ENCODE measurements at places on chromosomes 1 and 21.

DNA sequence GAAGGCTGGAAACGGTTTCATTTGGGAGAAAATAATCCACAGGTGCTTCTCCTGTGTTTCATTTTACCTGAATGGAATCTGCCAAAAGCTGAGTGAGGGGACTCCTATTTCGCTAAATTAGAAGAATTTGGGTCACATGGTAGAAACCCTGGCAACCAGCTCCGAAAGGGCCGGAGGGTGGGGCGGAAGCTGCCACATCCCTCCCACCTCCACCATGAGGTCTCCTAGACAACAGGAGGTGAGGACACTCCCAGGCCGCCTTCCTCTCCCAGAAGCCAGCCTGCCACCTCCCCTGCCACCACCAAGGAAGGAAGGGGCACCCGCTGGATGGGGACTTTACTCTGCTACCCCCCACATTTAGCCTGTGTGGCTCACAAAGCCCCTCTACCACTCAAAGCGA lies 199.9 kb upstream of the ZC3H12A start:
- DNase-seq, result no peak

DNA sequence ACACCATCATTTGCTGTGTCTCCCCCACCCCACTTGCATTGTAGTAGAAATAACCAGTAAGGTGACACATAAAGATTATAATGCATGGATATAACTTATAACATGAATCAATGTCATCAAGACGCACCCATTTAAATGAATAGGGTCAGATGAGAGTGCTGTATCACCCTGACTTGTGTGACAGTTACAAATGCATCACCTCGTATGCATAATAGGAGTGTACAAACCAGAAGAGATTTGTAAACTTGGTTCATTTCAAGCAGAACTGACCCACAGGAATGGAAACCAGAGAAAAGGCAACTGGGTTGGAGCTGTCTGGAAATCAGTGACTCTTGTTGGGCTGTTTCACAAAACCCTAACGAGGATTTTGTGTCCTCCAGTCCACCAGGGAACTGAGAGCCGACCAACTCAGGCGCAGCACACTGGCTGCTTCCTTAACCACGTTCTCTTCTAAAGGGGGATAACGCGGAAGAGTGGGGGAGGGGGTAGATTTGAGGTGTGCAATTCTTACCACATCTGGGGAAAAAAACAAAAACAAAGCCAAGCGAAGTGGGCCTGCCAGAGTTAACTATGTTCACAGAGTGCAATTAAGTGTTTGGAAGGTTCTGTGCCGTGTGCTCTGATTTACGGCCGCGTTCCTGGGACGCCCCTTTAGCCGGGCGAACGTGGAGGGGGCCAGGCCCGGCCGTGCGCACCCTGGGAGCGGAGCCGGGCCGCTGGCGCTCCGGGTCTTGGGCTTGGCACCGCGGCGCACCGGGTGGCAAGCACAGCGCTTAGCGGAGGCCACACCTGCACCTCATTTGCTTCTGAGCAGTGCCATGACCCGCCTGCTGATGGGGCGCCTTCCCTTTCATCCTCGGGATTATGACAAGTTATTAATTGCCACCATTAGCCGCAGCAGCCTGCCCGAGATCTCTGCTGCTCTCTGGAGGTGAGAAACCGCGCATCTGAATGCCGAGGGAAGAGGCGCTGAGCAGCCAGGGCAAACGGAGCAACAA lies 248.8 kb upstream of the FOXD3 start:
- DNase-seq, result no peak

- no peak for DNase-seq
These were observed 185.0 kb downstream of the TGFBR3 start for GRCh38 chr1:91700771-91701471.

GRCh38 chr1:15459771-15460707 lies 3.5 kb downstream of the CELA2A start:
- no peak for DNase-seq

DNA sequence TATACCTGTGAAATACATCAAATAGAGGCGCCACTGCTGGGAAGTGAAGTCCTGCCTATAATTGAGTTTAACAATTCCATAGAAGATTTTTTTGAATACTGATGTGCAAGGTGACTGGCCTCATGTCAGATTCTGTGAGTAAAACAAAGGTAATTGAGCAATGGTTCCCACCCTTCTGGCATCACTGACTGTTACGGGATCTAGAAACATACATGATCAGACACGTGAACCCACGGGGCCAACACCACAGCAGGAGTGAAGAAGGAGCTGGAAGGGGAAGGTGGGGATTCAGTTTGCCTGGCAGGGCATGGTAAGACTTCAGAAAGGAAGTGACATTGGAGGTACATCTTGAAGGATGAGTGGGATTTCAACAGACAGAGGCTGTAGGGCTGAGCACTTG lies 270.2 kb downstream of the DISC1 start:
- no peak for DNase-seq

- DNase-seq, result no peak
These were observed 5.5 kb upstream of the KCNJ9 start for GRCh38 chr1:160075836-160076235.

GRCh38 chr1:17777818-17778217 lies 22.7 kb downstream of the ACTL8 start:
- DNase-seq, result no peak

DNA sequence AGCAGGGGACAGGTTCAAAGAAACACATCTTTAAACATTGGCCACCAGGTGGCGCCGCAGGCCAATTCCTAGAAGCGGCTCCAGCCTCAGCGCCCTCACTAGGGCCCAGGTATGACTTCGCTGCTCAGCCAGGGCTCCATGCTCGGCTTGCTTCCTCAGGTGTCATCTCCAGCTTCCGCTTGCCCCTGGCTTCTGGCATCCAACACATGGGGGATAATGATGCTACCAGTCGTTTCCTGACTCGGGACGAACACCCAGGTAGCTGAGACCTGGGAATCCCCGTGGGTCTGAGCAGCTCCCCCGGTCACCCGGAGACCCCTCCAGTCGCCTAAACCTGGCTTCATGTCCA lies 8.5 kb upstream of the MEX3A start:
- DNase-seq, result peak; percentile 82

GRCh38 chr1:50214717-50215116 lies 106.0 kb downstream of the ELAVL4 start:
- DNase-seq, result no peak

- no peak for DNase-seq
These were observed 26.3 kb downstream of the SLC37A1 start for GRCh38 chr21:42539931-42540343.

- no peak for DNase-seq
These were observed 21.6 kb upstream of the FHAD1 start for GRCh38 chr1:15225461-15225860.

- DNase-seq, result no peak
These were observed 3.0 kb downstream of the RWDD3 start for GRCh38 chr1:95236784-95237575.

DNA sequence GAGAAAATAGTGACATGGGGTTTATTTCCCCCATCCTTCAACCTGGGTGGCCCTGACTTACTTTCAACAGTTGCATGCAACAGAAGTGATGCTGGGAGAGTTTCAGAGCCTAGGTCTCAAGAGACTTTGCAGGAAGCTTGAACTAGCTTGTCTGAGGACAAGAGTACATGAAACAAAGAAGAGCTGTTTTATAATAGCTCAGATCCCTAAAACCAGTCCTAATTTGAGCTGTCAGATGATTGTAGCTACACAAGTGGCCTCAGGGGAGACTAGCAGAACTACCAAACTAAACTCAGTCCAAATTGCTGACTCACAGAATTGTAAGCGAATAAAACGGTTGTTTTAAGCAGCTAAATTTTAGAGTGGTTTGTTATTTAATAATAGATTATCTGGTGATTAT lies 17.1 kb downstream of the RC3H1 start:
- peak; percentile 69 for DNase-seq

DNA sequence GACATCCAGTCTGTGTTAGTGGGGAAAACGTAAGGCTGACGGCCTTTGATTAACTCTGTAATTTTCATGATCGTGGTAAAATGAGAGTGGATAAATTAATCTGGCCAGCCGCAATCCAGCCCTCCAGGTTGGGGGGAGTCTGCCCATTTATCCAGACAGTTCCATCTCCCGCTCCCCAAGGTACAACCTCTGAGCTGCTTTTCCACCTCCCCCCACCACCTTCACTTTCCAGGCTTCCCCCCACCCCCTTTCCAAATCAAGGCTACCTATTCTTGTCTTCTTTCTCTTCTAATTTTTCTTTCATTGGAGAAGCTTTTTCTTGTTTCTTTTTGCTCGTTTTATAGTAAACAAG lies 6.0 kb downstream of the MIER1 start:
- DNase-seq, result no peak

DNA sequence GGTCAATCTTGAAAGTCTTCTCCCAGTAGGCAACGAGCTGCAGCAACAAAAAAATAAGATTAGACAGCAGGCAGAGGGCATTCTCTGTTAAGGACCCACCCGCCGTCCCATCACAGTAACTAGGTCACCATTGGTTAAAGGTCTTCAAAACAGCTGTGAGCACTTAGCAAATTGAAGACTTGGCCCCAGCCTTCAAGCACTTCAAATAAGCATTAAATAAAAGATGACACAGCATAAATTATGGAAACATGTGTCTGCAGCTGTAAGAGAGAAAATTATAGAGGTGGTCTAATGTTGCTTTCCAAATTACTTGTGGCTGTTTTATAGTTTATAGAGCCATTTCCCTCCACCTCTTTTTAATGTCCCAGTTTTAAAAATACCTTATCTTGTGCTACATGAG lies 61.2 kb downstream of the VANGL1 start:
- DNase-seq, result no peak

- peak; percentile 69 for DNase-seq
These were observed 19.4 kb downstream of the PTPRF start for GRCh38 chr1:43549921-43550597.

- no peak for DNase-seq
These were observed 316.9 kb upstream of the ADGRL4 start for GRCh38 chr1:79323239-79324025.

GRCh38 chr1:206757524-206758266 lies 12.9 kb upstream of the IL19 start:
- no peak for DNase-seq

DNA sequence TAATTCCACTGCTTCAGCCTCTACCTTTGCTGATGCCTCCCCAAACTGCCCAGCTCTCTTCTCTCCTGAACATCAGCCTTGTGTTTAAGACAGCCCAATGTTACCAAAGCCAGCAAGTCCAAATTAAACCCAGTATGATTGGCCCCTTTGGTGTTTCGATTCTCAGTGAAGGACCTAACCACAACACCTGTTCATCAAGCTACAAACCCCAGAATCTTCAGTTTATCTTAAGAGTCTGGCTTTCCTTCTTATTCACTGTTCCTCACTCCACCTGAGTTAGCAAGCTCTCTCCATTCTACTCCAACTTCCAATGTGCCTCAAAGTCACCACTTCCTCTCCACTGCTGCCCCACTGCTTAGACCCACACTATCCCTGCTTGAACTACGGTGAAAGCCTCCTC lies 25.5 kb upstream of the ITPKB start:
- DNase-seq, result peak; percentile 51

DNA sequence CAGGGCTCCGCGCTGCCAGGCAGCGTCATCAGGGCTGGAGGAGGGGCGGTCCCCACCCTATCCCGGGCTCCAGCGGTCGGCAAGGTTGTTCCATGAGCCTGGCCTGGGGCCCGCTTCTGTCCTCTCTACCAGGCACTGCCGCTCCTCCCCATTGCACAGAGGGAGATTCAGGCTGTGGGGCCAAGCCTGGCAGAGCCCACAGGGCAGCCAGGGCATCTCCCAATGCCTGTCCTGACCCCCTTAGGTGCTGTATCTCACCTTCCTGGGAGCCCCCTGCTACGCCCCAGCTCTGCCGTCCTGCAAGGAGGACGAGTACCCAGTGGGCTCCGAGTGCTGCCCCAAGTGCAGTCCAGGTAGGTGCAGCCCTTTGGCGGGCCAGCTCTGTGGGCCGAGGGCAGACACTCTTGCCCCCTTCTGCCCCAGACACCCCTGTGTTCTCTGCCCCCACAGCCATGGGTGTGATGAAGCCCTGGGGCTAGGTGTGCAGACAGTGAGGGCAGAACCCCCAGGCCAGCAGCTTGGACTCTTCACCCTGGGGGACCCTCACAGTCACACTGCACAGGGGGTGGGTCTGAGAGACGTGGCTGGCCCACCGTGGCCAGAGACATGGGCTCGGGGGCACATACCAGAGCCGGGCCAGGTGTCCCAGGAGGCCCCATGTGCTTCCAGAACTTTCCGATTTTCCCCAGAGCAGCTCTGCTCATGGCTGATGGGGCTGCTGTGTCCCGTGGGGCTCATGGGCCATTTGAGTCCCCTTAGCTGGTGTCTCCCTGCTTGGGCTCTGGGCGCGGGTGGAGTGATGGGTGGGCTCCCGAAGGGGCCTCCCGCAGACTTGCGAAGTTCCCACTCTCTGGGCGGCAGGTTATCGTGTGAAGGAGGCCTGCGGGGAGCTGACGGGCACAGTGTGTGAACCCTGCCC lies 1.6 kb downstream of the TNFRSF14 start:
- DNase-seq, result no peak

- no peak for DNase-seq
These were observed 603.6 kb downstream of the NPHP4 start for GRCh38 chr1:5388622-5389021.

- DNase-seq, result no peak
These were observed 50.2 kb downstream of the SLC25A24 start for GRCh38 chr1:108149796-108150467.

DNA sequence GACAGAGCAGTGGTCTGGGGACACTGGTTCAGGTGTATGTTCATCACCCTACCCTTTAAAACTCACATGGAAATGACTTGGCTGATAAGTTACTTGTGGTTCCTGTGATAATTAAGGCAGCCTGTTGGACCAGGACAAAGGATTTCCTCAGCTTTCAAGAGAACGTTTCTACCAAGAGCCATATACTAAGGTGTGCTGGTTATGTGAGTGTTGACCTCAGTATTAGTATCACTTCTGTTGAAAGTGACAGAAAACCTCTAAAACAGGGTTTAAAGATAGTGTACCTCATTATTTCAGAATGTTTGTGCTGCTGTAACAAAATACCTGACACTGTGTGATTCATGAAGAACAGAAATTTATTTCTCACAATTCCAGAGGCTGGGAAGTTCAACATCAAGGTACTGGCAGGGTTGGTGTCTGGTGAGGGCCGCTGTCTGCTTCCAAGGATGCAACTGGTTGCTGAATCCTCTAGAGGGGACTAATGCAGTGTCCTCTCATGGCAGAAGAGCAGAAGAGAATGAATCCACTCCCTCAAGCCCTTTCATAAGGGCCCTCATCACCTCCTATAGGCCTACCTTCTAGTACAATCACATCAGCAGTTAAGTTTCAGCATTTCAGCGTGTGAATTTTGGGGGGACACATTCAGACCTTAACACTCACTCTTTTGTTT lies 54.9 kb downstream of the UCK2 start:
- no peak for DNase-seq

GRCh38 chr1:11766429-11766776 lies 4.4 kb downstream of the C1orf167 start:
- DNase-seq, result no peak

DNA sequence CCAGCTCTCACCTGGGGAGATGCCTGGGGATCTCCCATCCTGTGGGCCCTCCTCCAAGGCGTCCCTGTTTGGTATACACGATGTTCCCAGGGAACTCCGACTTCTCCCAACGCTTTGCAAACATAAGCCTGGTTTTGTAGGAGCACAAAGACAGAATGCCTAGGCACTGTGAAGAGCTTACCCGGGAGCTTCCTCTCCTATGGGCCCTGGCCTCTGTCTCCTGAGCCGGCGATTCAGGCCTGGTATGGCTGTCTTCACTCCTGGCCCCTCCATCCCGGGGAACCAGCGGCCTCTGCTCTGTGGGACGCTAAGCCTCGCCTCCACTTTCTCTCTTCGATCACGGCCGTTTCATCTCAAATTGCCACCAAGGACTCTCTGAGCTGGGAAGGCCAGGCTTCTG lies 59.6 kb upstream of the ACTRT2 start:
- DNase-seq, result no peak

GRCh38 chr1:114116086-114116485 lies 37.6 kb downstream of the SYT6 start:
- DNase-seq, result no peak

Data from GM20000 (cell line).